C1 segment of cervical spinal cord (tissue), 14 donors: ENCODE measurements at places on chromosomes 1 and 21.
A peak's percentile ranks its signal among the peaks of the same experiment; 100 is the strongest.

DNA sequence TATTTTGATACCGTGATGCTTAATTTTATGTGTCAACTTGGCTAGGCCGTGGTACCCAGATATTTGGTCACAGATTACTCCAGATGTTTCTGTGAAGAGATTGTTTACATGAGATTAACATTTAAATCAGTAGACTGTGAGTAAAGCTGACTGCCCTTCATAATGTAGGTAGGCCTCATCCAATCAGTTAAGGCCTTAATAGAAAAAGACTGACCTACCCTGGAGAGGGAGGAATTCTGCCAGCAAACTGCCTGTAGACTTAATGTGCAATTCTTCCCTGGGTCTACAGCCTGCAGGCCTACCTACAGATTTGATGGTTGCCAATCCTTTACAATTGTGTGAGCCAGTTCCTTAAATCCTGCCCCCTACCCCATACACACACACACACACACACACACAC, 4.3 kb downstream of the SETSIP start:
- no peak for DNase-seq

DNA sequence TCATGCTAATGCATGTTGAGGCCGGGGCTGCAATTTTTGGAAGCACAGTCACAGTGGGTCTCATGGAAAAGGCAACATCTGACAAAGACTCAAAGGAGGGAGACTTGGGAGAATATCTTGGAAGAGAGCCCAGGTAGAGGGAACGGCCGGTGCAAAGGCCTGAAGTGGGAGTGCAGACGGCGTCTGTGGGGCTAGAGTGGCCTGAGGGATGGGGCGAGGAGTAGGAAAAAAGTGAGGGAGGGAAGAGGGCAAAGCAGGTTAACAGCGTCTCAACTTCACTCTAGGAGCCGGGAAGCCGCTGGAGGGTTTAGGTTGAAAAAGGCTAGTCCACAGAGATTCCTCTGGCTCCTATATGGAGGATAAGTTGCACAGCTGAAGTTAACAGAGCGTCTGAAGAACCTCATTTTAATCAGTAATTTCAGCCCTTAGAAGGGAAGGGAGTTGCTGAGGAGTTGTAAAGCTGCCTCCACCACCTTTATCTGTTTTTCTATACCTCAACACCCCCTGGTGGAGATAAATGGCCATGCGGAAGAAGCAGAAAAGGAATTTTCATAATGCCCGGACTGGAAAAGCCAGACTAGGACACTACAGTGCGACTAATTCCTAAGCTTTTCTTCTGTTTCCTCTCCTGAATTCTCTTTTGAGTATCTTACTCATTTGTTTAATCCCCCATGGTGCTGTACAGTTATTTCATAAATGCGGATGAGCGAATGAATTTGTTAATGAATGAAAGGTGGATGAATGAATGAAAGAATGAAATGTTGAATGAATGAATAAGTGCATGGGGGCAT, 78.7 kb upstream of the ZNF281 start:
- DNase-seq = peak; percentile 55

- no peak for DNase-seq
These were observed 1.9 kb upstream of the GPR88 start for GRCh38 chr1:100536031-100536430.

DNA sequence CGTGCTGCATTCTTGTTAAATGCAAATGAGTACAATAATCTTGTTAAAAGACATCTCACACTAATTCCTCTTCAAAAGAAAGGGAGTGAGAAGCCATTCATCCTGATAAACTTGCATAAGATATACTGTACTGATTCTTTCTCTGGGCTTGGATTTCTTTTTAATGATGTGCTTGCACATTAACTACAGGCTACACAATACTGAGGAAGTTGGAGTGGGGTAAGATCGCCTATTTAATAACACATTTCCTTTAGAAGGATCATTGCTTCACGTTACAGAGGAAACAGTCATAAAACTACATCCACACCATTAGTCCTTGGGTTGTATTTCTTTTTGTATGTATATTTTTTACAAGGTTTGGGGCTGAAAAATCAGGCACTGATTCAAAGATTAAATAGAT, 36.6 kb downstream of the NRIP1 start:
- no peak for DNase-seq

- DNase-seq = no peak
These were observed at the start of gene OR10J1 for GRCh38 chr1:159439422-159439821. Gene OR10J1 (plus strand): TSS chr1:159439722. CDS start chr1:159439792, 70 bp downstream.

- peak; percentile 22 for DNase-seq
These were observed 53.1 kb downstream of the RIMS3 start for GRCh38 chr1:40612345-40612831.

DNA sequence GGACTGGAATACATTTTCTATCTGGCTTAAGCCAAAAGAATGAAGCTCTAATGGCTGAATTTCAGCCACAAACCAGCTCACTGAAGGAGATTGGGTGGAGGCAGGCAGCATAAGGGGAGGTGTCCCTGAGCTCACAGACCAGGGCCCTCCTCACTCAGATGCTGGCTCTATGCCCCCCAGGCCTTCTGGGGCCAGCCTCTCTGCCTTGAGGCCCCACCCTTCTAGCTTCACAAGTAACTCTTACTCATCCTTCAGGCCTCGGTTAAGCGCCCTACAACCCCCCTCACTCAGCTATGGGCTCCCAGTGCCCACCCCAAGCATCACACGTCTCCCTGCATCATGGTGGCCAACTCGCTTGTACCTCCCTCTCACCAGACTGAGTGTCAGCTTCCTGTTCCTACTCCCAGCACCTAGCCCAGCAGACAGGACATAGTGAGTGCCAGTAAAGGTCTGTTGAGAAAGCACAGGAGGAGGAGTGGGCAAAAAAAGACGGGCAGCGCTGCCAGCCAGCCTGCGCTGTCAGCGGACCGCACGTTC, 40.8 kb upstream of the GPR157 start:
- no peak for DNase-seq

DNA sequence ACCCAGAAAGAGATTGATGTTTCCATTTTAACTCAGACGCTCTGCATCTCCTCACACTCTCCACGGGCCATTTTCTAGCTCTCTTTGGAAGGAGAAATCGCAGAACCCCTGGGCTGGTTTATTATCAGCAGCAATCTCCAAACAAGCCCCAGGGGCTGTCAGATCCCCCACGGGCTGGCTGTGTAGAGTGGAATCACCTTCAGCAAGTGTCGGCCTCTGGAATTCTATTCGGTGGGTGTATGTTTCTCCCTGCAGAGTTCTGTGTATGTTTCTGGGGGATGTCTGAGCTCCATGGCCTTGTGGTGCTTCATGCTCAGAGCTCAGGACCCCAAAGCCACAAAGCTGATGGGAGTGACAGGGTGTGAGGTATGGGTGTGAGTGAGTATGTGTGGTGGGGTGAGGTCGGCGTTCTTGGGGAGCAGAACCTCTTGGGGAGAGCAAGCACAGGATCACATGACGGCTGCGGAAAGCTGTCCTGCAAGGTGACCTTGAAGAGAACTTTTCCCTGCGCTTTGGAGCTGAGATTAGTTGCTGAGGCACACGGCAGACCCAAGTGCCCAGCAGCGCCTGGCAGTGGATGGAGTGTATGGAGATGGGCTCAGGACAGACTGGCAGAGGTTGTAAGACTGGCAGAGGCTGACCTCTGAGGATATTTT, 489 bp downstream of the ACOT11 start:
- DNase-seq = no peak

GRCh38 chr1:79819140-79819539, 812.6 kb upstream of the ADGRL4 start:
- no peak for DNase-seq

DNA sequence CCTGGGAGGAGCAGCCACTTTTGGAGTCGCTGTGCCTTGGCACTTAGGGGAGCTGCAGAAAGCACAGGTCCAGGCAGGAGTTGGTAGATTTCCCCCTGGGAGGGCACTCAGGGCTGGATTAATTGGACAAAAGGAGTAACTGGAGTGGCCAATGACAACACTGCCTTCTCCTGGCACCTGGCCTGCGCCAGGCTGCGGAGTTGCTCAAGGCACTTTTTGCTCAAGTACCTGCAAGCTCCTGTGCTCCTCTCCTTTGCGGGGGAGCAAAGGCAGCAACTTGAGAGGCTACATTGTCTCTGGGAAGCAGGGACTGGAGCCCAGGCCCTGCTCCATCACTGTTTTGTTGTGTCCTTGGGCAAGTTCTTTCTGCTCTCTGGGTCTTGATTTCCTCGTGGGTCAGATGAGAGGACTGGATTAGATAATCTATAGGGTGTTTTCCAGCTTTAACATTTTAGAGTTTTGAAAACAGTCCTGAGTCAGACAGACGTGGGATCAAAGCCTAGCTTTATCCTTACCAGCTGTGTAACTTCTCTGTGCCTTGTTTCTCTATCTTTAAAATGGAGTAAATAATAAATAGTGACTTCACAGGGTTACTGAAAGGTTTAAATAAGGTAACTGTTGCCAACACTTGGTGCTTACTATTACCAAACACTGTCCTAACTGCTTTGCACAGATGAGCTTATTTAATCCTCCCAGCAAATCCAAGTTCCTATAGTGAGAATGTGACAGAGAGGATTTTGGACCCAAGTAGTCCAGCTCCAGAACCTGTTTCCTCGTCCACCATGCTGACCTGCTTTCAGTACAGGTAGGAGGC, 18.0 kb upstream of the GRHL3 start:
- DNase-seq = no peak

- DNase-seq = no peak
These were observed 65.8 kb downstream of the RHOU start for GRCh38 chr1:228801068-228801467.

DNA sequence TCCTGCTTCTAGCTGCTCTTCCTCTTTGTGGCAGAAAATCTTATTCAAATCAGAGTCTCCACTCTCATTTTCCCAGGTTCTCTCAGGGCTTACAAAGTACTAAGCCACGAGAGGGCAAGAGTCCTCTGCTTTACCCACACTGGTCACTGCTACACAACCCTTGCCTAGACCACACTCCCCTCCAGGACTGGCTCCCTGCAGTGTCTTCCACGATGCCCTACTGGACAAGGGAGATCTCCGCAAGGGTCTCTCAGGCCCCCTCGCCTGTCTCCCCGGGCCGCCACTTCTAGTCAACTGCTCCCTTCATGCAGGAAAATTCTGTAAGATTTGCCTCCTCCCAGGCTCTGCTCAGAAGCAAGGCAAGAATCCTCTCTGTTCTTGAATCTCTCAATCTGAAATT, 319.6 kb downstream of the RRAGC start:
- no peak for DNase-seq

GRCh38 chr1:221583465-221583864, 158.4 kb downstream of the DUSP10 start:
- DNase-seq = no peak
